ENCODE measurements at places on chromosomes 16 and 17. TPM values are rescaled to one million over a fixed set of nuclear protein-coding genes. Genes with fewer than 3 reads are reported as not detected.

The KIF18B gene
- 0.24 TPM for total RNA-seq

The PRCD gene
- total RNA-seq: 3.1 TPM

The NDRG4 gene
- total RNA-seq: 15.9 TPM

The NR1D1 gene
- 0.72 TPM for total RNA-seq

The WSB1 gene
- total RNA-seq: 269 TPM

Data from tracheal epithelial cell (primary cell).